Thymus (tissue), 14 donors: ENCODE measurements at places on chromosomes 7 and 10. TPM values are rescaled to one million over a fixed set of nuclear protein-coding genes. Genes with fewer than 3 reads are reported as not detected.

The SPDYE2 gene
- 0.05 TPM for total RNA-seq

- DNase-seq, result no peak
Measured at GRCh38 chr10:58733436-58733835, 220.8 kb downstream of the BICC1 start.

DNA sequence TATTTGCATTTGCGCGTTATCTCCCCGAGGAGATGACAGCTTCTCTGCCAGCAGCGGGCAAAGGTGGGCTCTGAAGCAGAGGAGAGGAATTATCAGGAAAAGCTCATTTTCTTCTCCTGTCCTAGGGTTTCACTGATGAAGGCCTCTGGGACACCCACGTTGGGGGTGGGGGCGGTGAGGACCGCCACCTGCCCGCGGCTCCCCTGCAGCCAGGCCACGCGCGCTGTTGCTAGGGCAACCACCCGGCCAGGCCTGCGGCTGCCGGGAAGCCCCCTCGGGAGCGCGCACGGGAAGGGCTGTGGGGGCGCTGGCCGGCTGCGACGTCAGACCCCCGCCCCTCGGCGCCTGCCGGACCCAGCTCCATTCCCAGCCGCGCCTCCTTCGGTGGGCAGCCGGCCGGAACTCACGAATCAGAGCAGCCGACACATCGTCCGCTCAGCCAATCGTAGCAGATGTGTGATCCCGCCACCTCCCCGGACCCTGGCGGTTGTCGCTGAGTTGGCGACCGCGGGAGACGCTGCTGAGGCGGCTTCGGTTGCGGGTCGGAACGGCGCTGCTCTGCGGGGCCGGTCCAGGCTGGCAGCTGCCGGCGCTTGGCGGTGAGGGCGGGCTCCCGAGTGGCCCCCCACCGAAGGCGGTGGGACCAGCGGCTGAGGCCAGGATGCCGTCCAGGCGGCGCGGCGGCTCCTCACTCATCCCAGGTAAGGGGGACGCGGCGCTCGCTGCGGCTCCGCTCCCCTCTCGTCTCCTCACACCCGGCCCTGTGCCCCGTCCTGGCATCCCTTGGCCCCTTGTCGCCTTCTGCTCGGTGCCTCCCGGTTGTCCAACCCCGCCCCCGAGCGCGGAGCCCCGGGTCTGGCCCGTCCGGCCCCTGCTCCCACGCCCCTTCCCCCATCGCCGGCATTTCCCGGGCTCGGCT lies at the start of gene TPST1:
Gene TPST1 (plus strand): TSS at position 513 of the 919 bp plus-strand sequence. CDS start 35,092 bp downstream, outside the sequence.
- DNase-seq, result peak; percentile 77

DNA sequence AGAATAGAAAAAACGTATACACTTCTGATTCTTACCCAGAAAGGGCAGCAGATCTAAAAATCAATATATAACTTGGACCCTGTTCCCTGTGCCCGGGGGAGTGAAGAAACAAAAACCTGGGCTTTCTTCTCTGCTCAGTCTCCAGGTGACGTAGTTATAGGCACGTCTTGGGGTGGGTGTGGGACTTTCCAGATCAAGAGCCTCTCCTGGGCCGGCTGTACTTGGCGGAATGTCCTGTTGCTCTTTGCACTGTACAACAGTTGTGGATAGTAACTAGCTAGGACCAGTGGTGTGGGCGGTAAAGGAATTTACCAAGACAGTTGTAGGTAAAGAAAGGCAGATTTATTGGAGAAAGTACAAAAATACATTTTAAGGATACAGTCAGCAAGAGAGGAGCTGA lies 40.4 kb upstream of the STEAP4 start:
- DNase-seq, result no peak

GRCh38 chr10:33913194-33913593 lies 578.7 kb upstream of the NRP1 start:
- no peak for DNase-seq

The FAM13C gene
- 3.9 TPM for total RNA-seq

- peak; percentile 15 for DNase-seq
Measured at GRCh38 chr10:69438536-69439349, 12.5 kb upstream of the TSPAN15 start.

The PON1 gene
- total RNA-seq, result 11.7 TPM

DNA sequence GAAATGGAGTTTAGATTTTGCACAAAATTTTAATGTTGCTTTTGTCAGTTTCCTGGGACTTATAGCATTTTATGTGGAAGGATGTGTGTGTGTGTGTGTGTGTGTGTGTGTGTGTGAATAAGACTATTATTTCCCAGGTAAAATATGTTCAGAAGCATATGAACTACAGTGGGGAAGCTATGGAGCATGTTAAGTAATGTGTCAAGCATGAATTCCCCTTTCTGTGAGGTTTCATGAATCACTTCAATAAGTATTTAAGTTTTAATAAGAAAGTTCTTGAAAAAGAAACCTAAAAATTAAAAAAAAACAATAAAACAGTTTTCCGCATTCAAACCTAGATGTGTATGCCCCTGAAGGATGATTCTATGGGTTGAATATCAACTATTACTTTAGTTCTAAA lies 693 bp downstream of the CREB5 start:
- no peak for DNase-seq

GRCh38 chr10:63757067-63757466 lies 235.9 kb downstream of the REEP3 start:
- DNase-seq, result no peak

The KAZALD1 gene
- 2.8 TPM for total RNA-seq

The SLC18A3 gene
- total RNA-seq, result not detected

The SERPINE1 gene
- total RNA-seq, result 2.1 TPM

The CALHM3 gene
- 0.09 TPM for total RNA-seq

The VSTM2A gene
- not detected for total RNA-seq

DNA sequence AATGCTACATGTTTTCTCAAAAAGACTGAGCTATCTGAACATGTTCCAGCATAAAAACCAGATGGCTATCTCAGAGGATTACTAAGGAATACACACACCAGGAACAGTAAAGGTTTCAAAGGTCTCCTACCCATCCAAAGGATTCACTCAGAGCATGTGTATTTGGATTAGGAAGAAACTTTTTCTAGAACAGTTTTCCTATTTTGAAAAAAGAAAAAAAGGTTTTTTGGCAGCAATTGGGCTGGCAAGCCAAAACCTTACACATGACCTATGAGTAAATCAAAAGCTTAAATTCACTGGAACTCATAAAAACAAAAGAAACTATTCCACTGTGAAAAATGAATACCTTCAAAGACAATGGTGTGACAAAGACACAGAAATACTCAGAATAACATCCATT lies 9.6 kb downstream of the TPK1 start:
- no peak for DNase-seq

GRCh38 chr10:22319980-22320558 lies 830 bp upstream of the BMI1 start:
- no peak for DNase-seq

- DNase-seq, result no peak
Measured at GRCh38 chr10:4280461-4281189, 495.6 kb upstream of the KLF6 start.

The CCT6A gene
- total RNA-seq, result 135 TPM
